ENCODE measurements at places on chromosomes 4 and X.

GRCh38 chr4:58809948-58810347, 1699.8 kb upstream of the IGFBP7 start:
- peak; percentile 21 for DNase-seq

DNA sequence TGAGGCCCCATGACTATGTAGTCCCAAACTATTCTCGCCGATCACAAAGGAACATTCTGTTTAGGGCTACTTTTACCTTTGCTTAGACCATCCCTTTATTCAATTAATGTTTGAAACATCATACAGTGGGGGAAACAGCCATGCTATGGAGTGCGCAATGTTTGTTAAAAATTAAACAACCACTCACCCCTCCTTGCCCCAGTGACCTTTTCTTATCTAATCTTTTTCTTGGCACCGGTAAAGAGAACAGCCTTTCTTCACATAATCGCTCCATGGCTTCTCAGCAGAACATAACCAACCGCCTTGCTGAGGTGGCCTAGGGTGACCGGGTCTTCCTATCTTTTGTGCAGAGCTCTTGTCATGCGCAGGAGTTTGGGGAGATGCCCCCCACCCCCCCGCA, 152.6 kb downstream of the VCX3A start:
- no peak for DNase-seq

- no peak for DNase-seq
Observed at GRCh38 chr4:180710628-180711337, 1532.4 kb upstream of the TENM3 start.

DNA sequence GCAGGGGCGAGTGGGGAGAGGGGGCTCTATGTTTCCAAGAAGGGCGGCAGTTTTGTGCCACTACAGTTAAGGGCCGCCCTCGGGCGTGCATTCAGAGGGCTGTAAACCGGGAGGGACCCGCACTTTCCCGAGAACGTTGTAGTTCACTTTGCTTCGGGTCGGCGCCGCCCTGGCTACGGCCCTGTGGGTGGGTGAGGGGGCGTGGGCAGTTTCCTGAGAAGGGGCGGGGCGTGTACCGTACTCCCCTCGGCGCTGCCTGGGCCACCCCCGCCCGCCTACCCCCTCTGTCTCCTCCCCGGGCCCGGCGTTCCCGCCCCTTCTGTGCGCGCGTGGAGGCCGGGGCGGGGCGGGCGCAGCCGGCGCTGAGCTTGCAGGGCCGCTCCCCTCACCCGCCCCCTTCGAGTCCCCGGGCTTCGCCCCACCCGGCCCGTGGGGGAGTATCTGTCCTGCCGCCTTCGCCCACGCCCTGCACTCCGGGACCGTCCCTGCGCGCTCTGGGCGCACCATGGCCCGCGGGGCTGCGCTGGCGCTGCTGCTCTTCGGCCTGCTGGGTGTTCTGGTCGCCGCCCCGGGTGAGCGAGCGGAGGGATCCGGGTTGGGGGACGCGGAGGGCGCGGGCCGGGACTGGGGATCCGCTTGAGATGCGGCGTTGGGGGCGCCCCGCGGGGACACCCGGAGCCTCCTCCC, at the start of gene CD99:
Gene CD99 (plus strand): TSS at position 440 of the 687 bp plus-strand sequence. CDS start 66 bp downstream, at position 506.
- DNase-seq = peak; percentile 92

- no peak for DNase-seq
Observed at GRCh38 chr4:110666030-110666429, 43.2 kb upstream of the PITX2 start.

GRCh38 chr4:147761218-147761883, 29.5 kb downstream of the ARHGAP10 start:
- no peak for DNase-seq

- DNase-seq = no peak
Observed at GRCh38 chr4:66906314-66906713, 639.0 kb downstream of the CENPC start.

- DNase-seq = no peak
Observed at GRCh38 chrX:113833096-113834055, 750.5 kb upstream of the HTR2C start.

DNA sequence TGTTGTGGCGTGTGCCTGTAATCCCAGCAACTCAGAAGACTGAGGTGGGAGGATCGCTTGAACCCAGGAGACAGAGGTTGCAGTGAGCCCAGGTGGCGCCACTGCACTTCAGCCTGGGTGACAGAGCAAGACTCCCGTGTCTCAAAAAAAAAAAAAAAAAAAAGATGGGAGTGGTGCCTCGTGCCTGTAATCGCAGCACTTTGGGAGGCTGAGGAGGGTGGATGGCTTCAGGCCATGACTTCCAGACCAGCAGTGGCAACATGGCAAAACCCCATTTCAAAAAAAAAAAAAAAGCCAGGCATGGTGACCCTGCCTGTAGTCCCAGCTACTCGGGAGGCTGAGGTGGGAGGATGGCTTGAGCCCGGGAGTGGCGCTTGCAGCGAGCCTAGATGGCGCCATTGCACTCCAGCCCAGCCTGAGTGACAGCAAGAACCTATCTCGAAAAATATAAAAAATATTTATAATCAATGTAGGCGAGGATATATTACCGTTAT, 27.0 kb downstream of the EIF2S3 start:
- peak; percentile 76 for DNase-seq

- DNase-seq = no peak
Observed at GRCh38 chrX:56107320-56107719, 124.8 kb upstream of the KLF8 start.
